ENCODE measurements at places on chromosomes 5 and 9.

- DNase-seq, result no peak
Measured at GRCh38 chr5:88888848-88889188, 5.8 kb upstream of the MEF2C start.

GRCh38 chr5:158513490-158514318 lies 586.0 kb downstream of the EBF1 start:
- no peak for DNase-seq

- DNase-seq, result no peak
Measured at GRCh38 chr5:143355710-143356109, 47.8 kb downstream of the NR3C1 start.

DNA sequence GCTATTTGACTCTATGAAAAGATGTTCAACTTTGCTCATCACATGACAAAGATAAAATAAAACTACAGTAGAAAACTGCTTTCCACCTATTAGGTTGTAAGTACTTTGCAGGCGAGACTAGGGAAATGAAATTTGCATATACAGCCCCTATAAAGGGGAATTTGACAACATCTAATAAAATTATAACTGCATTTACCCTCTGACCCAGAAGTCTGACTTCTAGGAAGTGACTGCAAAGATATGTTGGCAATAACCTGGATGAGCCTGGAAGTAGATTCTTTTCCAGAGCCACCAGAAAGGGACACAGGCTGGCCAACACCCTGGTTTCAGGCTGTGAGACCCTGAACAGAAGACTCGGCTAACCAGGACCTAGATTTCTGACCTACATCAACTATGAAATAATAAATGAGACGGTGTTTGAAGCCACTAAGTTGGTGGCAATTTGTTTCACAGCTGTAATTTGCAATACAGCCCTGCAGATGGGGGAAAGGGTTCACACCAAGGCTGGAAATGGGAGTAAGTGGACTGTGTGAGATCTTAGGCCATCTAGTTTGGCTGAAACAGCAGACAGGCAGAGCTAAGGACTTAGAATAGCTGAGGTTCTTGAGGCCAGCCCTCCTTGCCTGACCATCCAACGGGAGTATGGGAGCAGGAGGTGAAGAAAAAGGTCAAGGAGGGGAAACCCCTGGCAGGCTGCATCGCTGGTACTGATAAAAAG lies 106.6 kb downstream of the SIL1 start:
- DNase-seq, result no peak

- no peak for DNase-seq
Measured at GRCh38 chr5:59186623-59187022, 603.7 kb downstream of the RAB3C start.

- DNase-seq, result no peak
Measured at GRCh38 chr5:151068433-151069197, 12.2 kb downstream of the TNIP1 start.

DNA sequence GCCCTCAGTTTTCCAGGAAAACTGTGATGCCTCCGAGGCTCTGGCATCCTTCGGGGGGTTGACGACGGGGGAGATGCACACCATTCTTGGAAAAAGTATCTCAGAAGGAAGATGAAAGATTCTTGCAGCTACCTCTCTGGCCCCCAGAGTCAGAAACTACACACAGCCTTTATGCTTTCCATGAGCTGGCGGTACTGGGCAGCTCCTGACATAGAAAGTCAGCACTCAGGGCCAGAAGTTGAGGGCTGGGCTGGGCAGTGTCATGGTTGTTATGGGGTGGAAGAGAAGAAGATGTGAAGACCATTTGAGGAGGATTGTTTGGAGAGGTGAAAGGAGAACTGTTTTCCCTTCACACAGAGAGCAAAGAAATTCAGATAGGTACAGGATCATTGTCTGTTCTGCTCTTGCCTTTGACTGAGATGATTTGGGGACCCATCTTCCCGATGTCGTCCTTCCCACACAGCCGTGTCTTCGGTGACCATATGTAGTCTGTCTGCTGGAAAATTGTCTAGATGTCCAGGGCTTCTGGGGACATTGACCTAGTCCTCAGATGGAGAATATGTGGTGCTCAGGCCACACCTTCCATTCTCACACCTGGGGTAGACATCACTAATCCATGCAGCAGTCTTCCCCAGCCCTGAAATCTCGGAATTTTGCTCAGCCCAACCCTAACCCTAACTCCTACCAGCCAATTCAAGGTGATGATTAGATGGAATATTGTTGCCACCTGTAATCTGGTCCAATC lies 237.1 kb downstream of the CACNA1B start:
- no peak for DNase-seq

DNA sequence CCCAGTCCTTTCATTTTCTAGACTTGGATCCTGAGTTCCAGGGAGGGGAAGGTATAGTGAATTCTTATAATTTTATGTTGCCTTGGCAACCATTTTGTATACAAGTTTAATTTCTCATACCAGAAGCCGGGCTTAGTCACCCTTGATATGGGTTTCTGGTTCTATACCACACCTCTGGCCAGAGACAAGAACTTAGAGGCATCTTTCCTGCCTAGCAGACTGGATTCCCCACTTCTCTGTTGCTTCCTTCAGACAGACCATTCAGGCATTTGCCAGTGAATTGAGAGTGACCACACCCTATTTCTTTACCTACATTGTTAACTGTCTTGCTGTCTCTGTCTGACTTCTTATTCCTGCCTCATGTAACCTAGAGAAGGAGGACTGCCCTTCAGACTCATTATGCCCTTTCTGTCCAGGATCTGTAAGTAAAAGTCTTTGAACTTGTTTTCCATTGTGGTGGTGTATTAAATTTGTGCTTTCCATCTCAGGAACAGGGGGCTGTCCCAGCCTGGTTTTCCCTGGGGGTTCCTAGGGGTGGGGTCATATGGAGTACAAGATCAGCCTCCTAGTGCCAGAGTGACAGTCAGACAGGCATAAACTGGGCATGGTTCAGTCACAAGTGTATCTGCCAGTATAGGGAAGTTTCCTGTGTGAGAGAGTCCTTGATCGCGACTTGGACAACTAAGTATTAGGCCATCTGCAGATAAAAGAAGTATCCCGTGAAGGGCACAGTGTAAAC lies 27.4 kb downstream of the TNFSF8 start:
- no peak for DNase-seq

DNA sequence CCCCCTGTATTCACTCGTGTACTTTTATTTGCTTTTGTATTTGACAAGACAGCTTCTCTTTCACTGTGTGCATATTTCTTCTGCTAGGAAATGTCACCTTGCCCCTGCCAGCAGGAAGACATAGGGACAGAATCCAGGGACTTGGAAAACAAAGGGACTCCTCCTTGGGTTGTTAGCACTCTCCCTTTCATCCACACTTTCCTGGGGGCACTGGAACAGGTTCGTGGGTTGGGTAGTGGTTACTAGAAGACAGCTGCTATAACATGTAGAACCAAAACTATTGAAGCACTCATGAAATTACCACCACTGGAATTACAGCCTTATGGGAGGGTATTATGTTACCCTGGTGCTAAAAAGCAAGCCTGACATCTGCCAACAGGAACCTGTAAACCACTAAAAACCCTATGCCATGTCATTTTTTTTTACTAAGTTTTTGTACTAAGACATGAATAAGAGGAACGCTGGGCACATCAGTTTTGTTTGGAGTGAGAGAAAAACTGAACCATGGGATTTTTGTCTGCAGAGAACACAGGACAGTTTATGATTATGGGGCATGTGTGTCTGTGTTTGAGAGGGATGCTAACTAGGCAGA lies 4.7 kb upstream of the CCL28 start:
- no peak for DNase-seq

- no peak for DNase-seq
Measured at GRCh38 chr9:112734892-112735291, 15.7 kb upstream of the SNX30 start.

GRCh38 chr9:114613087-114613486 lies 2.0 kb downstream of the TMEM268 start:
- no peak for DNase-seq

- no peak for DNase-seq
Measured at GRCh38 chr5:122880749-122881148, 35.3 kb downstream of the SNX24 start.

- no peak for DNase-seq
Measured at GRCh38 chr5:150341331-150341730, 16.2 kb upstream of the TCOF1 start.

DNA sequence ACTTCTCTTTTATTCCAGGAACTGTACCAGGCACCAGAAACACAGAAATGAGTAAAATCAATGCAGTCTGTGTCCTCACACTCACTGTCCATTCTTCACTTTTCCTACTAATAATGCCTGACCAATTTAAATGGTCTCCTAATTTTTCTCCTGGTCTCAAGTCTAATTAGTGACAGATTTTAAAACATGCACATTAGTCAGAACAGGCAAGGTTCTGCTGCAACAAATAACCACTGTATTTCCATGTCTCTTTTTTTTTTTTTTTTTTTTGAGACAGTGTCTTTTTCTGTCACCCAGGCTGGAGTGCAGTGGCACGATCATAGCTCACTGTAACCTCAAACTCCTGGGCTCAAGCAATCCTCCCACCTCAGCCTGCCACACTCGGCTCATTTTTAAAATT lies 99.6 kb downstream of the CEMIP2 start:
- no peak for DNase-seq

DNA sequence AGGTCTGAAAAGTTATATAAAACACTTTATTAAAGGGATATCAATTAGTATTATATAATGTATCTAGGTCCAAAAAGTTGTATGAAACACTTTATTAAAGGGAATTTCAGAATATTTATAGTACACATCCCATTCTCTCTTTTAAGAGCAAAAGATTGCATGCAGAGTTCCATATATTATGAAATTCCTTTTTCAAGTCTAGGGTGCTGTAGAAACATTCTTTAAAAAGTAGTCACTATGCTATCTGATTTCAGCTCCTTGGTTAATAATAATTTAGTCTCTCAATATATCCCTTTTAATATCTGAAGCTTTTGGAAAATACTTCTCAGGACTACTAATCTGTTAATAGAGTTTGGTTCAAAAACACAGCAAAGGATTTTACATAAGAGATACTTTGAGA lies 1496.1 kb upstream of the C9orf72 start:
- no peak for DNase-seq

DNA sequence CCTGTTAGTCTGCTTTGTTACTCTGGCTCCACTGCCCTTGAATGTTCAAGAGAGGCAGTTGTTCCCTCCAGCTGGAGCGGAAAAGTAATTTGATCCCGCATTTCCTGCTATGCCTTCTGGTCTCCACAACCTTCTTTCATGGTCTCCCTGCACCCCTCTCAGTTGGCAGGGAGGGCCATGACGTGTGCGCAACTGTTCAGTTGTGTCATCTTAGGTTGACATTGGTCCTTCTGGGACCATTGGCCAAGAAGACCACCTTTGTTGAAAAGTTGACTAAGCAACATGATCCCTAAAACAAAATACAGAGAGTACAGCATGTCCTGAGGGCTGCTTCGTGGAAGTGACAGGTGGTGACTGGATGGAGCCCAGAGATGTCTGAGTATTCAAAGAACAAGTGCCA lies 192.5 kb upstream of the TUT7 start:
- no peak for DNase-seq

DNA sequence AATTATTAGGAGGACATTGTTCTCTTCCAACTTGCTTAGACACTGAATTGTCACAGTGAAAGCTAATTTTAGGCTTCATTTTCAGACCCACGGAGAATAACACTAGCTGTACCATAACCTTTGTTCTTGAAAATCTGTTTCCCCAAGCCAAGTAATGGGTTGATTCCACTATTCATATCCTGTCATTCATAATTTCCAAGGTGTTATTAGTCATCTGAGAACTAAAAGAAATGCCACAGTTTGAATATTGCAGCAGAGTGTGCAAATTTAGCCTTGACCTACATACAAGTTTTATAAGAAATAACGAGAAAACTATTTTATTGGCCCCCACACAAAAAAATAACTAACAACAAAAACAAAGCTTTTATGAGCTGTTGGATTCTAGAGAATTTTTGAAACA lies 148.5 kb upstream of the TYRP1 start:
- no peak for DNase-seq

DNA sequence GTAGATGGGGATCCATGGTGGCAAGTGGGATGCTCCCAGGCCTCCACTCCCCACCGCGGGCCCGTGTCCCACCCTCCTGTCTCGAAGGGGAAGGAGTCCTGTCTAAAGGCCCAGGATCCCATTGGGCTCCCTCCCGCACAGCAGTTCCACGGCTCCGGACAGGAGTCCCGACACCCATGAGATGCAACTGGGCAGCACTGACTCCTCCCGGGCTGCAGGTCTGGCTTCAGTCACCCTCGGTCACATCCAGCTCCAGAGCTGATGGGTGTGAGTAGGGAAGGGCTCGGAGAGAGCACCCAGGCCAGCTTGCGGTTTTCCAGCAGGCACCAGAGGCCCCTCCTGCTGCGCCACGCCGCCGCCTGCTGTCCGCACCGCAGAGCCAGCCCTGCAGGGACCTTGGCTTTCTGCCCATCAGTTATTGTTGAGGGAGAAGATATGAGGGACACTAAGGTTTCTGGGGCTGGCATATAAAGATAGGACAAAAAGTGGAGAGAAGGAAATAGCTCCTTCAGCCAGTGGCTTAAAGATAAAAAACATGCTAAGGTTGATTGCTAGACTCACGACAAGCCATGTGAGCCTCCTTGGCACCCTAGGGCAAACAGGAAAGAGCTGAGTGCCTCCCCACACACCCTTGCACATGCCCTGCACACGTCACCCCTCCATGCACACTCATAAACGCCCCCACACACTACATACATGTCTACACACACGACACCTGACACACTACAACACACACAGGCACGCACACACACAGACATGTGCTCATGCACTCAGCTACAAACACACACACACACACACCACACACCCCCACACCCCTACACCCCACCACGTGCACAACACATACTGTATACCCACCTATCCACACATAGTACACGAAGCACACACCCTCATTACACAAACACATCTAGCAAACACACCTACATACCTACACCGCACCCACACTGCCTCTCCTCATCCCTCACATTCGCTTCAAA lies 79.0 kb downstream of the AK8 start:
- DNase-seq, result no peak

DNA sequence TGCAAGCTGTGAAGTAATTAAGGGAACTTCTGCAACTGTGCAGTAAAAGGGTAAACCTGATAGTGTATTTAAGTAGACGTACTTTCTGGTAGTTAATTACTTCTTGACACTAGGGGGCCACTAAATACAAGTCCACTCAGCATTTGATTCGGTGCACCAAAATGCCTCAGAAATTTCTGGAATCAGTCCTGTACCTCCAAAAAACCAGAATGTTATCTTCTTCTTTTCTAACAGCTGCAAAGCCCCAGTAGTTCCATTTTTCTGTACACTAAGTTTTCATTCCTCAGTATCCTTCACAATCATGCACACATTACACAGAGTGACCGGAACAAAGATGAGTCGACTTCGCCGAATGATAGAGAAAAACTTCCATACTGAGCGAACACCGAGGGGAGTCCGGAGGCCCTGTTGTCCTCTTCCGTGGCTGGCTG lies 484 bp downstream of the GFM2 start:
- DNase-seq, result no peak

GRCh38 chr9:97969014-97969413 lies 14.1 kb upstream of the ANP32B start:
- DNase-seq, result no peak
